ENCODE measurements at places on chromosomes 7 and 10. TPM values are rescaled to one million over a fixed set of nuclear protein-coding genes. Genes with fewer than 3 reads are reported as not detected.

CDH23 gene
- total RNA-seq, result 0.18 TPM

CFAP43 gene
- total RNA-seq, result not detected

MYH16 gene
- total RNA-seq, result not detected

HOXA3 gene
- 12.2 TPM for total RNA-seq

HOGA1 gene
- total RNA-seq, result 3.5 TPM

CABCOCO1 gene
- total RNA-seq, result not detected

NPC1L1 gene
- total RNA-seq, result not detected

ANTXRL gene
- total RNA-seq, result not detected

ITGB8 gene
- 35.0 TPM for total RNA-seq

- H3K4me3 ChIP-seq, result no peak overlapping the region
- H3K36me3 ChIP-seq, result no peaks in the 10 kb centered on the region
- no peak for DNase-seq
- H3K4me1 ChIP-seq, result no peaks in the 10 kb centered on the region
- H3K27ac ChIP-seq, result no peak overlapping the region
- H3K27me3 ChIP-seq, result peaks cover 3% of the 10 kb centered on the region
These were observed 4.9 kb downstream of the CADPS2 start for GRCh38 chr7:122881324-122881723.

DNA sequence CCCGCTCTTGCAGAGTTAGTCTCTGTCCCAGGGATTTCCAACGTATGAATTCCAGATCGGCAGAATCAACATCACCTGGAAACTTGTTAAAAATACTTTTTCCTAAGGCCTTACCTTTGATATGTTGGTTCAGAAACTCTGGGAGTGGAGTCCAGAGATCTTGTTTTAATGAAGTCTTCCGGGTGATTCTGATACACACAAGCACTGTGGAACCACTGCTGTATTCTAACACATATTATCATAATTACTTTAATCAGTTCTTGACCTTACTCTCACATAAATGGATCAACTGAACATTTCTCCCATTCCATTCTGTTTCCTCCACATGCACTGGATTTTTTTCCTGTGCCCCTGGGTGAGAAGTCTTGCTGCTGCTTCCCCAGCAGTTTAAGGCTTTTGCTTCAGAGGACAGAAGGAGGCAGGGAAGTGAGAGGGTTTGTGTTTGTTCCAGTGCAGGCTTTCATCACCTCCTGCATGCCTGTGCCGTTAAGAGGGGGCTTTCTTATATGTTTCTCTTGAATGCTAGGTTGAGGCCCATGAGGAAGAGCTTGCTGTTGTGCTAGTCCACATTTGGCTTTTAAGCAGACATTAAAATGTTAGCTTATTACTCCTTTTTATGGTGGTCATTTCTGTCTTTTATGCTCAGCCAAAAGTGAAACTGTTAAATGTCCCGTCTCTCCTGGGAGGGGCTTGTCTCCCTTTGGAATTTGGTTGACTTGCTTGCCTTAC, 32.4 kb downstream of the CCSER2 start:
- no peak overlapping the region for H3K4me3 ChIP-seq
- H3K27me3 ChIP-seq, result no peaks in the 10 kb centered on the region
- no peaks in the 10 kb centered on the region for H3K36me3 ChIP-seq
- no peak for DNase-seq

- H3K4me1 ChIP-seq, result no peaks in the 10 kb centered on the region
- no peak overlapping the region for H3K27ac ChIP-seq
- no peaks in the 10 kb centered on the region for H3K27me3 ChIP-seq
- no peaks in the 10 kb centered on the region for H3K36me3 ChIP-seq
These were observed 64.7 kb downstream of the BICC1 start for GRCh38 chr10:58577437-58577777.

GRCh38 chr10:77601488-77601887, 36.1 kb downstream of the KCNMA1 start:
- H3K4me3 ChIP-seq, result no peak overlapping the region
- no peaks in the 10 kb centered on the region for H3K36me3 ChIP-seq
- H3K27me3 ChIP-seq, result no peaks in the 10 kb centered on the region
- no peak for DNase-seq

- no peak overlapping the region for H3K4me3 ChIP-seq
- peaks cover 5% of the 10 kb centered on the region for H3K4me1 ChIP-seq
- H3K27ac ChIP-seq, result no peak overlapping the region
- no peaks in the 10 kb centered on the region for H3K27me3 ChIP-seq
These were observed 34.6 kb upstream of the GLCCI1 start for GRCh38 chr7:7933915-7934526.

GRCh38 chr7:157397036-157397720, 60.4 kb downstream of the DNAJB6 start:
- H3K27me3 ChIP-seq, result no peaks in the 10 kb centered on the region
- peak overlapping the region; percentile 99 for H3K27ac ChIP-seq
- peak; percentile 24 for DNase-seq
- H3K4me1 ChIP-seq, result peaks cover 34% of the 10 kb centered on the region
- H3K4me3 ChIP-seq, result no peak overlapping the region
- peaks cover 12% of the 10 kb centered on the region for H3K36me3 ChIP-seq

DNA sequence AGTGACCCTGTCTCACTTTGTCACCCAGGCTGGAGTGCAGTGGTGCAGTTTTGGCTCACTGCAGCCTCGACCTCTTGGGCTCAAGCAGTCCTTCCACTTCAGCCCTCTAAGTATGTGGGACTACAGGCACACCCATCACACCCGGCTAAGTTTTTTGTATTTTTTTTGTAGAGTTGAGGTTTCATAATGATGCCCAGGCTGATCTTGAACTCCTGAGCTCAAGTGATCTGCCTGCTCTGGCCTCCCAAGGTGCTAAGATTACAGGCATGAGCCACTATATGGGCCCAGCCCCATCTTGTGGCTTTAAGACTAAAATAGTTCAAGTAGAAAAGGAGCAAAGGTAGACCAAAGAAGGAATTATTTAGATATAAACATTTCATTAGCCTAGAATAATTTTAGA, 65.5 kb downstream of the MLLT10 start:
- DNase-seq, result no peak
- no peaks in the 10 kb centered on the region for H3K36me3 ChIP-seq
- H3K4me1 ChIP-seq, result no peaks in the 10 kb centered on the region
- no peak overlapping the region for H3K27ac ChIP-seq

DNA sequence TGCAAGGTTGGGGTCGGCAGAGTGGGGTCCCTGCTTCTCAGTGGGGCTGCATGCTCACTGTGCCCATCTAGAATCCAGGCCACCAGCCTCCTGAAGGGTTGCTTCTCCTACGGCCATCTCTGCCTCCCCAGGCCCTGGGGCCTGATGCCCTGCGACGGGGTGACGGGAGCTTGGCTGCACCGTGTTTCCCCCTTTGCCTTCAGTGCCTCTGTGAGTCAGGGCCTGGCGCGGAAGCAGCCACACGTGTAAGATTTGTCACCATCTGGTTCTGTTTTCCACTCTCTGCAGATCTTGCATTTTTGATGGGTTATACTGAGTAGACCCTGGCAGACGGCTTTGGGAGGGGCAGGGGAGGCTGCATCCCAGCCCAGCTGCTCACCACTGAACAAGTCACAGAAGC, 7.2 kb downstream of the ADAMTS14 start:
- H3K27me3 ChIP-seq, result no peaks in the 10 kb centered on the region
- no peak overlapping the region for H3K27ac ChIP-seq
- H3K4me3 ChIP-seq, result no peak overlapping the region
- peaks cover 53% of the 10 kb centered on the region for H3K4me1 ChIP-seq

DNA sequence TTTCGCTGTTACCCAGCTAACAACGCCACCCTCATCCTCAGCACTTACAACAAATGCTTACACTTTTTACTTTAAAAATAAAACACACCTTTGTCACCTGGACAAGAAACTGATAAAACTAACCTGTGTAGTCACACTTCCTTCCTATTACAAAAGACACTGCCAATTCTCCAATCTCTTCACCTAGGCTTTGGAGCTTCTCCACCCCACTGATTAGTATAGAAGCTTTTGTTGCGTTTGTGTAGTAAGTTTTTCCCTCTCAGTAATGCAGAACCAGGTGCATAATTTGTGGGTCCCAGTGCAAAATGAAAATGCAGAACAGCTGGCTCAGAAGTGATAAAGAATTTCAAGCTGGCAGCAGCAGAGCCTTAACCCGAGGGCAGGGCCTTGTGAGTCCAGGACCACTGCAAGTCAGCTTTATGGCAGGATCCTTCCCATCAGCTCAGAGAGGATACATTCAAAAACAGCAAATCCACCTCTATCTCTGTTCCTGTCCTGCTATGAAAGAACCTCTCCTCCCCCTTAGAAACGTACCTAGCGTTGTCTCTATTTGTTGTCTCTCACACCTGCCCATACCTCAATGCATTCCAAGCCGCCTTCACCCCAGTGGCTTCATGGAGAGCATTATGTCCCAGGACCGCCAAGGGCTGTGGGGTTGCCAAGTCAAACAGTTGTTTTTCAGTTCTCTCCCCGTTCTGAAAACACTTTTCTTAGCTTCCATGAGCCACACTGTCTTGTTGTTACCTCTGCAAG, 40.3 kb upstream of the EGFR start:
- no peak overlapping the region for H3K4me3 ChIP-seq
- H3K27ac ChIP-seq, result no peak overlapping the region
- H3K36me3 ChIP-seq, result no peaks in the 10 kb centered on the region
- no peak for DNase-seq
- no peaks in the 10 kb centered on the region for H3K27me3 ChIP-seq

GRCh38 chr7:154937837-154938236, 65.1 kb downstream of the PAXIP1 start:
- H3K4me3 ChIP-seq, result no peak overlapping the region
- H3K27me3 ChIP-seq, result no peaks in the 10 kb centered on the region
- H3K36me3 ChIP-seq, result no peaks in the 10 kb centered on the region
- no peaks in the 10 kb centered on the region for H3K4me1 ChIP-seq

DNA sequence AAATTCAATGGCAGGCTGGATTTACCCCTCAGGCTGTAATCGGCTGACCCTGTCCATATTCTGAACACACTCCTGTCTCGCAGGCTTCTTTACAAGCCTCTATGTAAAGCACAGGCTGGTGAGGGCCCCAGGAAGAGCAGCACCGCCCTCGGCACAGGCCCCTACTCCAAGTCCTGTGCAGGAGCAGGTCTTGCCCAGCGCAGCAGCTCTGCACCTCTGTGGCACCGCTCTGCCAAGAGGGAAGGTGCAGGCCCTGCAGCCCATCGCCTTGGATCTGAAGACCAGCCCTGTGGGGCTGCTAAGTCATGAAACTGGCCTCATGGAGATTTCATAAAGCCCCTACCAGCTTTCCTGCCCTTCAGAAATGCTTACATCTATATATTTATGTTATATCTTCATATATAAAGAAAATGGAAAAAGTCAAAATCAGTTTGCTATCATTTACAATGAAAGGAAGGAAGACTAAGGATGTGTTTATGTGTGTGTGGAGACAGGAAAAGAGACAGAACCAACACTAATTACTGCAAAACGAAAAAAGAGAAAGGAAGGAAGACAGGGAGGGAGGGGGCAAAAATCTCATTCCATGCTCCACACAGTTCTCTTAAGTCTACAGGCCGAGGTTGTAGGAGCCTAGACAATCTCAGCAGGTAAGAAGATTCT, 9.6 kb downstream of the TMEM176B start:
- H3K4me1 ChIP-seq, result peaks cover 13% of the 10 kb centered on the region
- DNase-seq, result no peak
- peaks cover 39% of the 10 kb centered on the region for H3K27me3 ChIP-seq
- no peaks in the 10 kb centered on the region for H3K36me3 ChIP-seq
- H3K4me3 ChIP-seq, result no peak overlapping the region
- no peak overlapping the region for H3K27ac ChIP-seq

DNA sequence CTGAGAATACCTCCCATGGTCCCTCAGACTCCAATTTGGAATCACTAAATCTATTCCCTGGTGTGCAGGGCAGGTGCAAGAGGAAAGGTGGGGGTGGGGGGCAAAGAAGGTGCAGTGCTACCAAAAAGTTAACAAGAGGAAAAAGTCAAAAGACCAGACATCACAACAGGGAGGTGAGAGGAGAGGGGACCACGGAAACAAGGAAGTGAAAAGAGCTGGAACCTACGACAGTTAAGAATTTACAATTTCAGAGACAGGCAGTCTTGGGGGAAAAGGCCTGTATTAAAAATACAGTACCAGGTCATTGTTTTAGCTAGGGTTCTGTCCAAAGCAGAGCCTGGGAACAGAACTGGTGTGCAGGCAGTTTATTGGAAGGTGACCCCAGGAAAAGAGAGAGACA, 14.6 kb downstream of the ITGB1 start:
- no peaks in the 10 kb centered on the region for H3K27me3 ChIP-seq
- H3K4me3 ChIP-seq, result no peak overlapping the region
- no peak overlapping the region for H3K27ac ChIP-seq
- peaks cover 13% of the 10 kb centered on the region for H3K36me3 ChIP-seq
- H3K4me1 ChIP-seq, result peaks cover 13% of the 10 kb centered on the region

- DNase-seq, result no peak
- H3K4me3 ChIP-seq, result no peak overlapping the region
- H3K27ac ChIP-seq, result no peak overlapping the region
- H3K27me3 ChIP-seq, result no peaks in the 10 kb centered on the region
These were observed 58.5 kb upstream of the FOXP2 start for GRCh38 chr7:114356133-114356532.

GRCh38 chr10:101287997-101288635, 58.9 kb upstream of the LBX1 start:
- H3K27me3 ChIP-seq, result no peaks in the 10 kb centered on the region
- DNase-seq, result peak; percentile 82
- no peak overlapping the region for H3K27ac ChIP-seq

- no peak for DNase-seq
- H3K4me3 ChIP-seq, result no peak overlapping the region
- no peaks in the 10 kb centered on the region for H3K27me3 ChIP-seq
These were observed 326.0 kb upstream of the MTPN start for GRCh38 chr7:136303162-136303561.

DNA sequence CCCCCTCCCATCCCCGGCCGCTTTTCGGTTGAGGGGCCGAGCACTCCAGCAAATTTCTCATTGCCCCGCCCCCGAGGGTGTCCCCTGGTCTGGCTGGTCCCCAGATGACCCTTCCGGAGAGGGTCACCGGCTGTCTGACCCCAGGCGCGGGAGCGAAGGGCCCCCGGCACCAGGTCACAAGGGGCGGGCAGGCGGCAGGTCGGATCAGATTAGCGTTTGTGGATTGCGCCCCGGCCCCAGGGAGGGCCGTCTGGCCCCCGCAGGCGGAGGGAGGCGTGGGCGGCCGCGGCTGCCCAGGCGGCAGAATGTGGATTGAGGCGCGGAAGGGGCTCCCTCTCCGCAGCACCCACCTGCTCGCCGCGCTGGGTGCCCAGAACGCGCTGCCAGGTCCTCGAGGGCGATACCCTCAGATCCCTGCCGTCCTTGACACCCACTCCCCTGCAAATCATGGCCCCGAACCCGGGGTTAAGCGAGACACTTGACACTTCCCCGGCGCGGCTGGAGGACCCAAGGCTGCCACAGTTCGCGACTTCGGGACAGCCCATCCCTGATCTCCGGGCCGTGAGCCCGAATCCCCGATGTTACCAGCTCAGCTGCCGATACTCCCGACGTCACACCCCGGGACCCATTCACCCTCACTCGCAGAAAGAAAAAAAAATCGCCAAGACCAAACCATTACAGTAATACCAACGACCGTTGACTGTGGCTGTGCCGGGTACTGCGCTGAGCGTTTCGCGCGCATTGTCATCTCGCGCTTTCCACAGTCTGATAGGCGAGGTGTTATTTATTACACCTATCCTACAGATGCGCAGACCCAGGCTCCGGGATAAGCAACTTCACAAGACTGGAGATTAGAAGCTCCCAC, 953 bp downstream of the NODAL start:
- no peak for DNase-seq
- no peak overlapping the region for H3K27ac ChIP-seq
- no peaks in the 10 kb centered on the region for H3K27me3 ChIP-seq
- H3K4me1 ChIP-seq, result peaks cover 2% of the 10 kb centered on the region

GRCh38 chr7:134041477-134041876, 85.7 kb upstream of the LRGUK start:
- H3K4me3 ChIP-seq, result no peak overlapping the region
- no peak overlapping the region for H3K27ac ChIP-seq
- H3K4me1 ChIP-seq, result no peaks in the 10 kb centered on the region
- H3K27me3 ChIP-seq, result no peaks in the 10 kb centered on the region
- no peaks in the 10 kb centered on the region for H3K36me3 ChIP-seq
- DNase-seq, result no peak

GRCh38 chr10:93412801-93413200, 69.3 kb downstream of the MYOF start:
- DNase-seq, result no peak
- H3K27me3 ChIP-seq, result no peaks in the 10 kb centered on the region
- no peaks in the 10 kb centered on the region for H3K4me1 ChIP-seq
- no peak overlapping the region for H3K27ac ChIP-seq

Measured in SJCRH30 (cell line).